ENCODE measurements at places on chromosomes 13 and 19.

GRCh38 chr13:39038569-39039030 is 344 bp downstream of the NHLRC3 start:
- peak; percentile 23 for DNase-seq

- DNase-seq: no peak
Observed at GRCh38 chr13:69234171-69234570, 873.5 kb upstream of the ATXN8OS start.

- DNase-seq: no peak
Observed at GRCh38 chr19:6229216-6229913, 50.4 kb downstream of the MLLT1 start.

DNA sequence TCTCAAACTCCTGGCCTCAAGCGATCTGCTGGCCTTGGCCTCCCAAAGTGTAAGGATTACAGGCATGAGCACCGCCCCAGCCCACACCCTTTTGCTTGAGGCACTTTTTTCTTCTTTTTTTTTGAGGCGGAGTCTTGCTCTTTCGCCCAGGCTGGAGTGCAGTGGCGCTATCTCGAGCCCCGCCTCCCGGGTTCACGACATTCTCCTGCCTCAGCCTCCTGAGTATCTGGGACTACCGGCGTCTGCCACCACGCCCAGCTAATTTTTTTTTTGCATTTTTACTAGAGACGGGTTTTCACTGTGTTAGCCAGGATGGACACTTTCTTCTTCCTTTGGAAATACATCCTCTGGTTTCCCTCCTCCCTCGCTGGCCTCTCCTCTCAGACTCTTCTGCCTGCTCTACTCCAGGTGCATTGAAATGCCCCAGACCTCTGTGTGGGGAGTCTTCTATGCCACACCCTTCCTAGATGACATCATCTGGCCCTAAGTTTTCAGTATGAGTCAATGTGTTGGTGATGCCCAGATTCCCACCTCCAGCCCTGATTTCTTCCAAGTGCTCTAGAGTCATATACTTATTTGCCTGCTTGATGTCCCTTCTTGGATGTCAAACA is 20.7 kb upstream of the TPT1 start:
- DNase-seq: peak; percentile 15

DNA sequence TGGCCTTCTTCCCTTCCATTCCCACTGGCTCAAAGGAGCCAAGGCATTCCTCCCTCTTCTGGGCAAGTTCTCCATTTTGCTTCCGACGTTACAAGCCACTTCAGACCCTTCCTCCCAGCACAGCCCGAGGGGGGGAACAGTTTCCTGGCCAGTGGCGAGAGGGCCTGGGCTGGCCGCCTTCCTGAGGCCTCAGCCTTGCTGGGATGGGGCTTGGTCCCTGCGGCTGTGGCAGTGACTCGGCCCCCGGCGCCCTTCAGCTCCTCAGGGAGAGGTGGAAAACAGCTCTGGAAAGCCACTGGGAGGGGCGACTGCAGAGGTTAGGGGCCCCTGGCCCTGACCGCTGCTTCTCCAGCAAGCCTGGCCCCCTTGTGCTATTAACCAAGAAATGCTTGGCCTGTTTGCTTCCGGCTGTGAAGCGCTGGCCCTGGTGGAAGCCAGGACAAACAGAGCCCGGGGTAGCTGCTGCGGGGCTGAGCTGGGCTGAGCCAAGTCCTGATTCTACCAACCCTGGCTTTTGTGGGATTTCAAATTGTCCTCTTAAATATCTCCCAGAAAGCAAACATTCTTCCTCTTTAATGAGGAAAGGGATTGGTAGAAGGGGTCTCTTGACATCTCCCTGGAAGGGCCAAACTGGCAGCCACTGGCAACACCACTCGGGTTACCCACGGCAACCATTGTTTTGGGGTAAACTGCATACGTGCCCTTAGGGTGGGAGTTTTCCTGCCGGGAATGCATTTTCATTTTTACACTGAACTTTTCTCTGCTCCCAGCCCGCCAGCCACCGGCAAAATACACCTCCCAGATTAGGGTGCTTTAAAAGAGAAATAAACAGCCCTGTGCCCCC is 38.7 kb downstream of the C13orf46 start:
- no peak for DNase-seq
